GM23338 (cell line): ENCODE measurements at places on chromosomes 5 and 9.

DNA sequence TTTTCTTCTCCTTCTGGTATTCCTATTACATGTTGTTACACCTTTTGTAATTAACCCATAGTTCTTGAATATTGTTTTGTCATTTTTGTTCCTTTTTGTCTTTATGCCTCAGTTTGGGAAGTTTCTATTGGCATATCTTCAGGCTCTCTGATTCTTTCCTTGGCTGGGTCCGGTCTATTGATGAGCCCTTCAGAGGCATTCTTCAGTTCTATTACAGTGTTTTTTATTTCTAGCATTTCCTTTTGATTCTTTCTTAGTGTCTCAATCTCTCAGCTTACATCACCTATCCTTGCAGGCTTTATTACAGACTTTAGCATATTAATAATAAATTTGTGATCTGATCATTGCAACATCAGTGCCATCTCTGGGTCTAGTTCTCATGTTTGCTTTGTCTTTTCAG lies 33.8 kb downstream of the PHF2 start:
- no peak for DNase-seq

GRCh38 chr5:136043968-136044610 lies 15.3 kb downstream of the TGFBI start:
- no peak for DNase-seq

- DNase-seq: no peak
Observed at GRCh38 chr5:34865091-34865490, 26.1 kb downstream of the TTC23L start.

DNA sequence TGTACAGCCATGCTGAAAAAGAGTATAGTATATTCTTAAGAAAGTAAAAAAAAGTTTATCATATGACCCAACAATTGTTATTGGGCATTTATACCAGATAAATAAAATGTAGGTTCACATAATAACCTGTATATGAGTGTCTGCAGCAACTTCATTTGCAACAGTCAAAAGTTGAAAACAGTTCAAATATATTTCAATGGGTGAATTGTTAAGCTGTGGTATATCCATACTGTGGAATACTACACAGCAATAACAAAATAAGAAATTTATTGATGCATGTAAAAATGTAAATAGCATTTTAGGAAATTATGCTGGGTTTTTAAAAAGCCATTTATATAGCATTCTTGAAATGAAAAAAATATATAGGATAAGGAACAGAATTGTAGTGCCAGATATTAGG lies 1420.1 kb upstream of the ACO1 start:
- no peak for DNase-seq

GRCh38 chr5:84602371-84602771 lies 217.7 kb upstream of the EDIL3 start:
- no peak for DNase-seq

GRCh38 chr5:10248378-10249260 lies 1.1 kb downstream of the ATPSCKMT start:
- DNase-seq: no peak

- peak; percentile 82 for DNase-seq
Observed at GRCh38 chr5:154995679-154996078, 17.9 kb upstream of the KIF4B start.

GRCh38 chr5:157598350-157598936 lies 22.9 kb upstream of the ADAM19 start:
- DNase-seq: no peak

GRCh38 chr9:117795271-117795670 lies 91.1 kb downstream of the TLR4 start:
- no peak for DNase-seq

DNA sequence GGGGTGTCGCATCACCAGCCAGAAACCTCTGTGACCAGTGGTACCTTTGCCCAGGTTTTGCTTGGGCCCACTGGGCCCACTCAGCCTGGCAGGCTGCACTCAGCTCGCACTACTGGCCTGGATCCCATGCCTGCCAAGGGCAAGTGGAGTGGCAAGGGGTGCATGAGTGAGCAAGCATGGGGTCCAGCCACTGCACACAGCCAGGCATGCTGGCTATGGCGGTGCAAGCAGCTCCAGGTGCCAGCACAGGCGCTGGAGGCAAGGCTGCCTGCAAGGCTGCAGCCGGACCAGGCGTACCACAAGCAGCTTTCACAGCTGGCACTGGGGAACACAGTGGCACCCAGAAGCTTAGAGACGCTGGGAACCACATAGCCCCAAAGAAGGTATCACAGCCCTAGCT lies 80.1 kb downstream of the NLN start:
- no peak for DNase-seq

- DNase-seq: no peak
Observed at GRCh38 chr5:14413331-14413750, 168.3 kb upstream of the OTULINL start.

GRCh38 chr5:177437623-177438022 lies 9.0 kb upstream of the PRR7 start:
- DNase-seq: no peak

- no peak for DNase-seq
Observed at GRCh38 chr5:87122151-87122977, 145.3 kb upstream of the RASA1 start.

GRCh38 chr5:80125962-80126480 lies 90.9 kb downstream of the THBS4 start:
- DNase-seq: no peak
